Small intestine (tissue), 16 donors: ENCODE measurements at places on chromosomes 1 and 21.

DNA sequence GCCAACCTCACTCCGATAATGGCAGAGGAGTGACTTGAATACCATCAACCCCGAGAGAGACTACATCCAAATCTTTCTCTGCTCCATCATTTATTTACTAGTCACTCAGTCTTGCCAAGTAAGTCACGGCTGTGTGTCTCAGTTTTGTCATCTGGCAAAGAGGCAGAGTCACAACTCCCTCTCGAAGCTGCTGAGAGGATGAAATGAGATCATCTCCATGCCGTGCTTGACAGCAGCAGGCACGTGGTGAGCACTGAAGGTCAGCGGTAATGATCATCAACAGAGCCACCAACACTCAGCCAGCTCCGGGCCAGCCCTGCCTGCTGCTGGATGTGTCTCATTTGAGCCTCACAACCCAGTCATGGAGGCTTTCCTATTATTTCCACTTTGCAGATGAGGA lies 19.9 kb downstream of the ALDH4A1 start:
- H3K4me3 ChIP-seq = no peak overlapping the region
- H3K27ac ChIP-seq = no peak overlapping the region
- DNase-seq = no peak
- no peaks in the 10 kb centered on the region for H3K27me3 ChIP-seq
- H3K36me3 ChIP-seq = no peaks in the 10 kb centered on the region

DNA sequence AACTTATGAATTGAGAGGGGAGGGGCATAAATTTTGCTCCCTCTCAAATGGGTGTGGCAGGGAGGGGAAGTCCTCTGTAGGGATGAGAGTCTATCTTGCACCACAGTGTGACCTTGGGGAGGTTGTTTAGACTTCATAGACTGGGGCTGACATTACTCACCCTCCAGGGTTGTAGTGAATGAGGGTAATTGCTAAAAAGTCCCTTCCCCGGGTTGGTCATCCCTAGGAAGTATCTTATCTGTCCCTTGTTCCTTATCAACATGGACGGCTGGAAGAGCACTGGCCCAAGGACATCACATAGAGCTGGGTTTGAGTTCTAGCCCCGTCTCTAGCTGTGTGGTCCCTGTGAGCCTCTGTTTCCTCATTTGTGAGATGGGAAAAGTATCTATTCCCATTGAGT lies 52.4 kb upstream of the SLC2A1 start:
- H3K36me3 ChIP-seq = no peaks in the 10 kb centered on the region
- no peak overlapping the region for H3K4me3 ChIP-seq
- DNase-seq = no peak
- H3K27ac ChIP-seq = no peak overlapping the region
- H3K27me3 ChIP-seq = peaks cover 5% of the 10 kb centered on the region
- H3K4me1 ChIP-seq = no peaks in the 10 kb centered on the region

- no peaks in the 10 kb centered on the region for H3K27me3 ChIP-seq
- DNase-seq = no peak
- H3K4me1 ChIP-seq = peaks cover 3% of the 10 kb centered on the region
- no peaks in the 10 kb centered on the region for H3K36me3 ChIP-seq
- no peak overlapping the region for H3K4me3 ChIP-seq
Observed at GRCh38 chr1:165823552-165824268, 3.7 kb upstream of the UCK2 start.

DNA sequence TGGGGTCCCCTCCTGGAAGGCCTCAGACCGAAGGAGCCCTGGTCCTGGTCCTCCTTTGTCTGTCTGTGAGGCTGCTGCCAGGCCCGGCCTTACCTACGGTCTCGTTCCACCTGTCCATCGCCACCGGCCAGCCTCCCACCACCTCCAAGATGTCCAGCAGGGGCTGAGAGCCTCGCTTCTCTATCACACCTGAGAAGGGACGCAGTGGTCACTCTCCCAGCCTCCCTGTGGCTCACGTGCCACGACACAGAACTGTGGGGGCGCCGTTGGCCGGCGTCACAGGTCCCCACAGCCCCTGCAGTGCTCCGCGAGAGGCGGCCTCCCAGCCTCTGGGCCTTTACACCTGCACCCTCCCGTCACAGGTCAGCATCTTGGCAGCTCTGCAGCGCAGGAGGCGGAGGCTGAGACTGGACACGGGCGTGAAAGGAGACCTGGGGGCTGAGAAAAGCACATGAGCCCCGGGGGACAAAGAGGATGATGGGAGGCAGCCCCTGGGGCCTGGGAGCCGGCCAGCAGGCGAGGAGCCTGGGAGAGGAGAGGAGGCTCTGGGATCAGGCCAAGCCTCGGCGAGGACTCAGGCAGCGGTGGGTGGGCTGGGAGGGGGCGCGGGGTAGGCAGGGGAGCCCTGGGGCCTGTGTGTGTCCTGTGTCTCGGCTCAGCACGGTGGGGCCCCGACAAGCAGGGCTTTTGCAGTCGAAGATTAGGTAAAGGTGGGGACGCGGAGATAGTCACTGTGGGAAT lies 20.5 kb downstream of the PRXL2B start:
- H3K4me3 ChIP-seq = no peak overlapping the region
- no peaks in the 10 kb centered on the region for H3K4me1 ChIP-seq
- no peaks in the 10 kb centered on the region for H3K27me3 ChIP-seq
- no peak overlapping the region for H3K27ac ChIP-seq
- no peaks in the 10 kb centered on the region for H3K36me3 ChIP-seq

- H3K27ac ChIP-seq = no peak overlapping the region
- no peak overlapping the region for H3K4me3 ChIP-seq
- H3K27me3 ChIP-seq = no peaks in the 10 kb centered on the region
- DNase-seq = no peak
- H3K36me3 ChIP-seq = no peaks in the 10 kb centered on the region
Observed at GRCh38 chr1:82632155-82632554, 831.4 kb downstream of the ADGRL2 start.

GRCh38 chr1:109876617-109877316 lies 33.9 kb upstream of the CSF1 start:
- peak overlapping the region; percentile 76 for H3K27ac ChIP-seq
- no peak overlapping the region for H3K4me3 ChIP-seq
- no peak for DNase-seq
- peaks cover 3% of the 10 kb centered on the region for H3K4me1 ChIP-seq
- H3K27me3 ChIP-seq = no peaks in the 10 kb centered on the region

DNA sequence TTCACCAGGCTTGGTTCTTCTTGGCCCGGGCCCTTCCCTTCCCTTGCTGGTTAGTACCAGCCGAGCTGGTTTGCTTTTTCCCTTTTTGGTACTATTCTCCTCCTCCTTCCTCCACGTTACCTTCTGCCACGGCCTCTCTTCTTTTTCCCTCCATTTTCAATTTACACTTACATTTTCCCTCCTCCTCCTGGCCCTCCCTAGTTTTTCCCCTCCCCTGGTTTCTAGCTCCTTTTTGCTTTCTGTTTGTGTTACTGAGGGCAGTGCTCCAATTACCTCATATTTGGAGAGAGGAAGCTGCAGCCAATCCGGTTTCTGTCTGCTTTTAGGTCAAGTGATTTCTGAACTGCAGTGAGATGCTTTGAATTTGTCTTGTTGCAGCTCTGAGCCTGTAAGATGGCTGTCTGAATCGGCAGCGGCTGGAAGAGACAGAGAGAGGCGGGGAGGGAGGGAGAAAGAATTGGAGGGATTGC lies 63.7 kb downstream of the MACF1 start:
- no peaks in the 10 kb centered on the region for H3K27me3 ChIP-seq
- H3K36me3 ChIP-seq = no peaks in the 10 kb centered on the region
- no peak overlapping the region for H3K4me3 ChIP-seq
- peak overlapping the region; percentile 72 for H3K27ac ChIP-seq
- H3K4me1 ChIP-seq = peaks cover 23% of the 10 kb centered on the region
